ENCODE measurements at places on chromosomes 12 and 14.

- DNase-seq, result no peak
These were observed 905 bp upstream of the DLK1 start for GRCh38 chr14:100725587-100726387.

DNA sequence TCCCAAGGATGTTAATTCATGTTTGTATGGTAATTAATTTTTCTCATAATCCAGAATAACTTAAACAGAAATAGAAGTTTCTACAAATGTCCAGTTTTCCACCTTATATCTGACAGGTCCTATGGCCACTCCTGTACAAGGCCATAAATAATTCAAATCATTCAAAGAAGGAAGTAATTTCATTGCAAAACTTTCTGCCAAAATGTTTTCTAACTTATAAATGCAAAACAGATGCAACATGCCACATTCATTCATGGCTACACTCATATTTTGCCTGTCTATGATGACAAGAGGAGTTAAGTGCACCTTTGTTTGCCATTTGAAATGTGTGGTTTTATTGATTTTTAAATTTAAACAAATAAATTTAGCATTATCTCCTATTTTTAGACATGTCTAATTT is 34.4 kb downstream of the ITPR2 start:
- DNase-seq, result no peak

DNA sequence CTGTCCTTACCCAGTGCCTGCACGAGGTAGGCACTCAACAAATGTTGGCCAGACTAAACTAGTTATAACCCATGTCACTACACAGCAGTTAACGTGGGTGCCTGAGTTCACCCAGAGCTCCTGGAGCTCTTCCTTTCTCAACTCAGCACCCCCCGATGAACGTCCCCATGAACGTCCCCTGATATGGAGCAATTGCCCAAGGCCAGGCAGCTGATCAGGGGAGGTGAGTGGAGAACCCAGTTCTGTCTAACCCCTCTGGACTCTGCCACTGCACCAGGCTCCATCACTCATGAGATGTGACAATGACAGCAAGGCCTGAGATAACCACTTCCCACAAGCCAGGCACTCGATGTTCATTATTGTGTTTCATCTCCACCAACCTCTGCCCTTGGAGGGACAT is 199.0 kb downstream of the BCL11B start:
- DNase-seq, result no peak

- no peak for DNase-seq
These were observed 29.0 kb downstream of the DLK1 start for GRCh38 chr14:100755649-100756048.

DNA sequence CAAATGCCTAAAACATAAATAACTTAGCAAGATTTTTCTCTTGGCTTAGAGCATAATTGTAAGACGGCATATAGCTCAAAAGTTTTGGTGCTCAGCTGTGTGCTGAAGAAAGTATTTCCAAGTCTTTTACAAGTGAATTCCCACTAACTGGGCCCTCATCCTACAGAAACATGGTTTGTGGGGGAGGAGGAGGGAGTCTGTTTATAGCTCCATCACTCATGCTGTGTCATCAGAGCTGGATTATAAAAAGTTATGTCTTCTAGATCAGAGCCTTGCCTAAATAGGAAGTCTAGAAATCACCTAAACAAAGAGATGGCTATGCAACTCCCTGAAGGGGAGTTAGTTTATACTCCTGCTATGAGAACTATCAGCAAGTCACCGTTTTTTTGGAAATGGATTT is 65.9 kb upstream of the OTOGL start:
- no peak for DNase-seq
